ENCODE measurements at places on chromosomes 2 and 18. TPM values are rescaled to one million over a fixed set of nuclear protein-coding genes. Genes with fewer than 3 reads are reported as not detected.

Gene MAPK4
- not detected for total RNA-seq

Gene RTP5
- not detected for total RNA-seq

Gene SKOR2
- total RNA-seq: not detected

GRCh38 chr2:10210336-10210735, 87.8 kb downstream of the RRM2 start:
- no peak for DNase-seq

- DNase-seq: no peak
These were observed 217.2 kb downstream of the NR4A2 start for GRCh38 chr2:156115338-156115737.

DNA sequence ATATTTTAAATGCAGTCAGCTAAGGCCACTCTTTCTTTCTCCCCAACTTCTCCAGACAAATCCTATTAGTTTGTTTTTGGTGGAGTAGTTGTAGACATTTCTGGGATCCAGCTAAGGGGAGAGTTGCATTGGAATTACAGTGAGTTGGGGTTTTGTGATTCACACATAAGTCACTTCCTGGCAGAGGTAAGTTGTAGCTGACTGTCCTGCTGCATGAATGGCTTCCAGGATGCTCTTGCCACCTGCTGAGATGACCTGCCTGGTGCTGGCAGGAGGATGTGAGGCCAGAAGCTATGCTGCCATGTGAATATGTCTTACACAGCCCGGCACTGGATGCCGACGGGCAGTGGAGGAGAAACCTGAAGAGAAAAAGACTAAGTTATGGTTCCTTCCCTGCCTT, 243.7 kb downstream of the TDRD15 start:
- DNase-seq: no peak

DNA sequence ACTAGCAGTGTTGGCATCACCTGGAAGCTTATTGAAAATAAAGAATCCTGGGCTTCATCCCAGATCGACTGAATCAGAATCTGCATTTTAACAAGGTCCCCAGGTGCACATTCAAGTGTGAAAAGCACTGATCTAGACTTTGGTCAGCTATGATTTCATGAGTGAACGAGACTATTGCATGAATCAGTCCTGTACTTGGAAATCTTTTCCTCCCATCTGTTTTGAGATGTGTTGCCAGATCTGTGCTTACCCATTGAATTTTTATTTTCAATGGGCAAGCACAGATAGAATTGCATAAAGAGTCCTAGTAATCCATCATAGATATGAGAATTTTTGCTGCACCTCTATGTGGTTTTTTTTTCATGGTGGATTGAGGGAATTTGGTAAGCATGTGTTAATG, 64.0 kb downstream of the PMS1 start:
- no peak for DNase-seq
